ENCODE measurements at places on chromosomes 3 and 15. TPM values are rescaled to one million over a fixed set of nuclear protein-coding genes. Genes with fewer than 3 reads are reported as not detected.
A peak's percentile ranks its signal among the peaks of the same experiment; 100 is the strongest.

DNA sequence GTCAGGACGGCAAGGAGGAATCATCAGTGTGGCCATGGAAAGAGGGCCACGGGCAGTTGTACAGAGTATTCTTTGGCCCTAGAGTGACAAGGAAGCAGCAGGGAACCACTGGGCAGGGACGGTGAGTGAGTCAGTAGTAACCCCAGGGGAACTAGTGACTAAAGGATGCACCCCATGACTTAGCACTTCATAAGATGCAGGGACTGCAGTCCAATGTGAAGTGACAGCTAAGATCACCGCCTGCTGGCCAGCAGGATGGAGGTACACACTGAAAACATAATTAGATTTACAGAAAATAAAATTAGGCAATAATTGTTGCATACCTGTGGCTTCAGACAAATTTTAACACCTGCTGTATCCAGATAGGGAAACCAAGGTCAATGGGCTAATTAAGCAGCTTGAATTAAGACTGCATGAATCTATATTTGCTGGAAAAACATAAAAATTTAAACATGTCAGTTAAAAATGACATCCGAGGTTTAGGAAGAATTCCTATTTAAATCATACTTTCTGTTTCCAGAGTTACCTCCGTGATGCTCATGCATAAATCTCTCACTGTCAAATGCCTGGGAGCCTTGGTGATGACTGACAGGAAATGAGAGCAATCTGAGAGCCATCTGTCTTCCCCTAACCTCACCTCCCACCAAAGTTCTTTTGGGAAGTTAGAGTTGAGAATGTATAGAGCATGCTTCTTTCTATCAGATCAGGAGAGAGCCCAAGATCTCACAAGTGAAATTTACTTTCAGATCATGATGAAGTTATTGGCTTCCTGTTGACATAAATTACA, 56.5 kb downstream of the DCLK3 start:
- no peaks in the 10 kb centered on the region for H3K36me3 ChIP-seq
- no peaks in the 10 kb centered on the region for H3K4me1 ChIP-seq
- H3K27ac ChIP-seq = no peak overlapping the region
- peaks cover 82% of the 10 kb centered on the region for H3K27me3 ChIP-seq
- no peak overlapping the region for H3K4me3 ChIP-seq

DNA sequence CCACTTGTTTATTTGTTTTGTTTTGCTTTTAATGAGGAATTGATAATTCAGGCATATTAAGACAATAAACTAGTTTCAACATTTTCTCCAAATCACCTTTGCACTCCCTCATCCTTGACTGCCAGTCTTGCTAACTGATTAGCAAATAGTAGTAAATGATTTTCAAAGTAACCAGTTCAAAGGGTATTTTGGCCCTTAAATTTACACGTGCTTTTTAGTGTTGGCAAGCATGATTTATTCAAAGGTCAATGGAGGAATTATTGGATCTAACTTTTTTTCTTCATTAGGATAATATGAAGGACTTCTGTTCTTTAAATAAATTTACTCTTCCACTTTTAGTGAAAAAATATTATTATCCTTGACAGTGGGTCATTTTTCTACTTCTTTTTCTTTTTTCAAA, 53.8 kb downstream of the BCHE start:
- DNase-seq = no peak
- no peaks in the 10 kb centered on the region for H3K4me1 ChIP-seq
- no peak overlapping the region for H3K27ac ChIP-seq
- H3K36me3 ChIP-seq = no peaks in the 10 kb centered on the region

GRCh38 chr15:69606144-69606543, 153.5 kb downstream of the RPLP1 start:
- no peak overlapping the region for H3K27ac ChIP-seq
- peaks cover 3% of the 10 kb centered on the region for H3K4me1 ChIP-seq
- no peak for DNase-seq
- H3K4me3 ChIP-seq = no peak overlapping the region
- H3K27me3 ChIP-seq = peaks cover 36% of the 10 kb centered on the region

DNA sequence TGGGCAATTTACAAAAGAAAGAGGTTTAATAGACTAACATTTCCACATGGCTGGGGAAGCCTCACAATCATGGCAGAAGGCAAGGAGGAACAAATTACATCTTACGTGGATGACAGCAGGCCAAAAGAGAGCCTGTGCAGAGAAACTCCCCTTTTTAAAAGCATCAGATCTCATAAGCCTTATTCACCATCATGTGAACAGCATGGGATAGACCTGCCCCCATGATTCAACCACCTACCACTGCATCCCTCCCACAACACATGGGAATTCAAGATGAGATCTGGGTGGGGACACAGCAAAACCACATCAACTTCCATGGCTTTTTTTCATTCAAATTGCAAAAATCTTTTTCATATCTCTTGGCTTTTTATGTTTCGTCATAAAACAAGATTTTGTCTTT, 67.6 kb upstream of the GADL1 start:
- H3K27me3 ChIP-seq = no peaks in the 10 kb centered on the region
- no peak overlapping the region for H3K27ac ChIP-seq
- H3K36me3 ChIP-seq = peaks cover 1% of the 10 kb centered on the region

- H3K27me3 ChIP-seq = no peaks in the 10 kb centered on the region
- H3K4me1 ChIP-seq = peaks cover 2% of the 10 kb centered on the region
- H3K4me3 ChIP-seq = no peak overlapping the region
- DNase-seq = no peak
These were observed 299.5 kb downstream of the CADM2 start for GRCh38 chr3:85258326-85258725.

GRCh38 chr3:148879256-148879655, 14.2 kb downstream of the CPA3 start:
- peaks cover 34% of the 10 kb centered on the region for H3K4me1 ChIP-seq
- no peaks in the 10 kb centered on the region for H3K36me3 ChIP-seq
- DNase-seq = no peak
- no peaks in the 10 kb centered on the region for H3K27me3 ChIP-seq

DNA sequence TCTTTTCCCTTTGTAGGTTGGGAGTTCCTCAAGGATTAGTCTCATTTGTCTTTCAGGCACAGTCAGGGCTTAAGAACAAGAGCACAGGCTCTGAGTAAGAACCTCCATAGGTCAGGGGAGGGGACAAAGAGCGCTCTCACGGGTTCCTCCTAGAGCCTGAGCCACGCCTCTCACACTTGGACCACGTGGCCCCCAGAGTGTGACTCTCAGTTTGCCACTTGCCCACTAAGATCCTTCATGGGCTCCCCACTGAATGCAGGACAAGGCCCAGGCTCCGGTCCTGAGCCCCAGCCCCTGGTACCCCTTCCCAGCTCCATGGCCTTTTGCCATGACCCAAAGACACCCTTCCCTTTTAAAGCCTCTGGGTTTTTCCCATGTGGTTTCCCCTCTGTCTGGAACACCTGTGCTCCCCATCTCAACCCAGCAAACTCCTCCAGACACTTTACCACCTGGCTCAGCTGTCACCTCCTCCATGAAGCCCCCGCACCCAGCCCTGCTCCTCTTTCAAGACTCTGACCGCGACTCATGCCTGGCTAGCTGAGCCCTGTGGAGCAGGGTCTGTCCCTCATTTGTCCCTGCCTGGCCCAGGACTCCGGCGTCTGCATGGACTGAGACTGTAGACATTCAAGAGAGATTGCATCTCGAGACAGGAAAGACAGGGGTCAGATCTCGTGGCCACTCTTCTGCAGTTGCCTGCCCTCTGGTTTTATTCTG, 32.7 kb downstream of the IQSEC1 start:
- peaks cover 1% of the 10 kb centered on the region for H3K27me3 ChIP-seq
- no peaks in the 10 kb centered on the region for H3K36me3 ChIP-seq
- no peak overlapping the region for H3K4me3 ChIP-seq
- peaks cover 19% of the 10 kb centered on the region for H3K4me1 ChIP-seq

DNA sequence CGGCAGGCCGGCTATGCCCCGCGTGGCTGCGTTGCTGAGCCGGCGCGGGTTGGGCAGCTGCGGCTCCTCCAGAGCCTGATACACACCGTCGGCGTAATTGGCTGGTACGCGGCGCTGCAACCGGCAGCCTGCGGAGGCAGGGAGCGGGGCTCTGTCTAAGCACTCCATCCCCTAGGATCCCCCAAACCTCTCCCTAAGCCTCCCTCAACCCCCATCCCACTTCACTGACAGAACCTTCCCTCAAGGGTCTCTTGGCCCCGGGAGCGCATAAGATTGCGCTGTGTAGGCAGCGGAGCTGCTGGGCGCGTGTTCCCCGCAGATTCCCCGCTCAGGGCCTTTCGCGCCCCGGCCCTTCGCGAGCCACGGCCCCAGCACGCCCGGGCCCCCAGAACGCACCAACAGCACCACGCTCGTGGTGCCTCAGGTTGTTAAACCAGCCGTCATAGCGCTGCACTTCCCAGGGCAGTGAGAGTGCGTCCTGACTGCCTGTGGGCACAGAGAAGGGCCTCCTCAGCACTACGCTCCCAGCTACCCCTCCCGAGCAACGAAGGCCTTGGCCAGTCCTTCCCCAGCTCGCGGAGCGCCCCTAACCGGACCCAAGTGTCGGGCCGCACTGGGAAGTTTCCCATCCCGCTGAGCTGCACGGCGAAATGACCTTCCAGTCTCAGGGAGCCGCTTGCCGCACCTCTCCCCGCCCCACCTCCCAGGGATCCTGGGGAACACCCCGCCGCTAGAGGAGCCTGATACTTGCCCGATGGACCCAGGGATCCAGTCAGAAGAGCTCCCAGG, 1.2 kb downstream of the DUOX2 start:
- H3K27ac ChIP-seq = no peak overlapping the region
- peaks cover 86% of the 10 kb centered on the region for H3K27me3 ChIP-seq
- peak overlapping the region; percentile 36 for H3K4me3 ChIP-seq
- no peak for DNase-seq
- no peaks in the 10 kb centered on the region for H3K36me3 ChIP-seq

The APOD gene
- total RNA-seq = 1.2 TPM

The CELF6 gene
- total RNA-seq = 1.9 TPM

The HESX1 gene
- 2.4 TPM for total RNA-seq

The TMEM207 gene
- total RNA-seq = not detected
